ENCODE measurements at places on chromosomes 12 and 14.

GRCh38 chr14:86035882-86036281 is 505.9 kb downstream of the FLRT2 start:
- no peak for DNase-seq

DNA sequence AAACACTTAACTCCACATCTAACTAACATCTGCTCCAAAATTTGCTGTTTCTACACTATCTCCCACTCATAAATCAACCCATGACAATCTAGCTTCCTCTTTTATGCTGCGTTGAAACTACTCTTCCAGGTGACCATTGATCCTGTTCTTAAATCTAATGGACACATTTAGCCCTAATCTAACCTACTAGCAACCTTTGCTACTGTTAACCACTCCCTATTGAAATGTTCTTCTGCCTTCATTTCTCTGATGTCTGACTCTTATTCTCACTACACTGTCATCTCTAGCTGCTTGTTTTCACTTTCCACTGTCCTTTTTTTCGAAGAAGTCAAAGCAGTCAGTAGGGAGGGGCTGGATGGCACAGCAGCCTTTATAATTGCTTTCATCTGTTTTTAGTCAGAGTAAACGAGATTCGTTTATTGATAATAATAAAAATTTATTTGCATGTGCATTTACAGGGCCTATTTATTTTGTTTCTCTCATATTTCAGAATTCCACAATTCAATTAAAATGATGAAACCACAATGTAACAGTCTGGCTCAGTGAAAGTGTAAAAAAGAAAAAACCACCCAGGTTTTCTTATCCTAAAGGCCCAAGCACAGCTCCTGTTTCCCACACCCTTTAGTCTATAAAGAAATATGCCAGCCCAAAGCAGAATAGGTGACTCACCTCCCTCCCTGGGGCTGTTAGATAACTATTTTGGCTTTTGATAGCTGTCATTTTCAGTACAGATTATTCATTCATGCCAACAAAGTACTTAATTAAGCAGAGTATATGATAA is 44.9 kb downstream of the ATP2B1 start:
- no peak for DNase-seq

- no peak for DNase-seq
Observed at GRCh38 chr14:65179918-65180724, 77.8 kb upstream of the MAX start.

GRCh38 chr12:22333186-22333712 is 1.3 kb downstream of the ST8SIA1 start:
- DNase-seq, result no peak

GRCh38 chr12:62977883-62978282 is 42.9 kb upstream of the PPM1H start:
- DNase-seq, result no peak

Measured in central memory CD8-positive, alpha-beta T cell (primary cell).